ENCODE measurements at places on chromosomes 3 and 15.

GRCh38 chr3:15319575-15319974 is 12.8 kb downstream of the SH3BP5 start:
- no peak for DNase-seq

GRCh38 chr3:171327441-171328174 is 132.6 kb downstream of the TNIK start:
- no peak for DNase-seq

GRCh38 chr3:134840459-134840858 is 45.4 kb downstream of the EPHB1 start:
- no peak for DNase-seq

DNA sequence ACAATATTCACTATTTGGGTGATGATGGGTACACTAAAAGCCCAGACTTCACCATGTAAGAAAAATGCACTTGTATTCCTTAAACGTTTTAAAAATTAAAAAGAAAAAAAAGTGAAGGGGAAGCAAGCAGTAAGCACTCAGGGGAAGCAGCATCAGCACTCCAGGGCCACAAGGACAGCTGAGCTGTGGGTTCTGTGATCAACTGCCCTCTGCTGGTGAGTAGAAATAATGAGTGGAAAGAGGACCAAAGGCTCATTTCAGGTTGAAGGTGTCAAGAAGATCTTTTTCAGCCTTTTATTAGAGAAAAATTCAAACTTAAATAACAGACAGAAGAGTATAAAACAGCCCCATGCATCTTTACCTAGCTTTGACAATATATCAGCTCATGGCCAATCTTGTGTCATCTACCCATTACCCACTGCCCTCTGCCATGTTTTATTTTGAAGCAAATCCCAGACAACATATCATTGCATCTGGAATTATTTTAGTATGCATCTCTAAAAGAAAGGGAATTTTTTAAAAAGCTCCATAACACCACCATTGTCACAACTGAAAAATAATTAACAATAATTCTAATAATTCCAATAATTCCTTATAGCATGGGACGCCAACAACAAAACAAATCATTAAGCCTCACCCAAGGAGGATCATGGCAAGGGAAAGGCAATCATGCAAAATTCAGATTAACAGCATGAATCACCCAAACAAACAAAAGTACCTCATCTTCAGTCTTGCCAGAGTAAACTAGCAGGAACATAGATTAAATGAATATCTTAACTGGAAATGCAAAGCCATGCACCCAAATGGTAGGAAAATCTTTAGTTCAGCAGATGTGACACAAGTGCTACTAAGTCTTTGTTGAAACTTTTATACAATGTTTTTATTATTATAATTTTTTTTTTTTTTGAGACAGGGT is 42.5 kb downstream of the TAMM41 start:
- peak; percentile 7 for DNase-seq

DNA sequence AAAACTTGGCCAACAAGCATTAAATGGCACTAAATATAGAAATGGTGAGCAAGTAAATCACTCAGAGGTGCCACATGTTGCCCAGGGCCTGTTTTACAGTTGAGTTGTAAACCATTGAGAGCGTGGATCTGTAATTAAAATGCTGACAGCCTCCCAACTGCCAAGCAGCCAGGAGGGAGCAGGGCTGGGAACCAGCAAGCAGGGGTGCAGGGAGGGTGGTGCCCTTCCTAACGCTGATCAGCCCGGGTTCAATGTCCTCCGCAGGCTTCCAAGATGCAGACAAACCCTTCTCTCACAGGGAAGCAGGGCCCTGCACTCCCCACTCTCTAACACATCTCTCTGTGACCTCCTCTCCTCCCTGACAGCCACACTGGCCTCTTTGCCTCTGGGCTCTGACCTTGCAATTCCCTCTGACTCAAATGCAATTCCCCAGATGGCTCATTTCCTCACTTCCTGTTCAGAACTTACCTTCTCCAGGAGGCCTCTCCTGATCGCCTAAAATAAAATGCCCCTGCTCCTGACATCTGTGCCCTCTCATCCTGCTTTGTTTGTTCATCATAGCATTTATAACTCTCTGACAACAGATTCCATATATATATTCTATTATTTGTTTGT is 40.0 kb downstream of the WNT7A start:
- DNase-seq, result no peak

- no peak for DNase-seq
Measured at GRCh38 chr15:88003541-88004327, 252.8 kb downstream of the NTRK3 start.

GRCh38 chr3:175274474-175275218 is 415.5 kb downstream of the NAALADL2 start:
- no peak for DNase-seq

DNA sequence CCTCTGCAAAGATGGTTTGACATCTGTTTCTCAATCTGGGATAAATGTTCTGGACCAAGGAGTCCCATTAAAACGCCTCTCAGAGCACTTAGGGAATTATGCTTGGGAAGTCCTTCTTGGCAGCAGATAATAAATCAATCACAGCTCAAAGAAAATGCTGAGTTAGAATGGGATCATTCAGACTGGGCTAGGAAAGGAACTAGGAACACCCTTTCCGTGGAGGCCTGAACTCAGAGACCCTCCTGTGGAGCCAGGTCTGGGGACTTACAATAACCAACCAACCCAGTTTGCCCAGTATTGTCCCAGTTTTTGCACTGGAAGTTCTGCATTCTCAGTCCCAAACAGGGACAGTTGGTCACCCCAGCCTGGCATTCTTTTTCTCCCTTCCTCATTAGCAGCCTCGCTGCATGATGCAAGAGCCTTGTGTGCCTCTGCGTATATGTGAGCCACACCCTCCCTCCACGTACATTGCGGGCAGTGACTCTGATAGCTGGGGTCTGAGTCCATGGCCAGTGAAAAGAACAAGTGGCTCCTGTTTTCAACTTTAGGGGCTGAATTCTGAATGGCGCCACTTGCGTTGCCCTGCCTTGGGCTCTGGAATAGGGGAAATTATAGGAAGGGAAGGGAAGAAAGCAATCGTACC is 88.7 kb downstream of the SEMA5B start:
- no peak for DNase-seq

GRCh38 chr3:142040941-142041491 is 108.3 kb downstream of the TFDP2 start:
- no peak for DNase-seq

DNA sequence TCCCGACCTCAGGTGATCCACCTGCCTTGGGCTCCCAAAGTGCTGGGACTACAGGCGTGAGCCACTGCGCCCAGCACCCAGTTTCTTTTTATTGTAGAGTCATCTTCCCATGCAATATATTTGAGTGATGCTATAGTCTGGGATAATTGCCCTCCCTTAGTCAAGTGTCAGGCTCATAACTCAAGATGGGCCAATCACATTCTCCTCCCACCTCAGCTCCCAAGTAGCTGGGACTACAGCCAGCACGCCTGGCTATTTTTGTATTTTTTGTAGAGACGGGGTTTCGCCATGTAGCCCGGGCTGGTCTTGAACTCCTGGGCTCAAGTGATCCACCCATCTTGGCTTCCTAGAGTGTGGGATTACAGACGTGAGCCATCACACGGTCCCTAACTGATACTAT is 15.2 kb upstream of the PTPN9 start:
- no peak for DNase-seq

DNA sequence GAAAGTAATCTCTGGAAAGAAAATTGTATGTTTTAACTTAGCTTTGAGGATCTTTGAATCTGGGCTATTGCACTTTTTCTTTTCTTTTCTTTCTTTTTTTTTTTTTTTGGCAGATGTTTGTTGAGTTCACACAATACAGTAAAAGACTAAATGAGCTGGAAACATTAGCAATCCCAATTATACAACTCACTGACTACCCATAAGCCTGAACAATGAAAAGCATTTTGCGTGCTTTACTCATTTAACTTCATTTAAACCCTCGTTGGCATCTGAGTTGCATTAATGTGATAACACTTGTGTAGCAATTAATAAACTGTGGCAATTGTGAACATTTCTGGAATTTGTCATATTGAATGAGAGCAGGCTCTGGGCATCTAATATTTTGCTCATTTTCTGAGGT is 269.4 kb upstream of the RBMS3 start:
- no peak for DNase-seq

GRCh38 chr3:171790898-171791691 is 19.2 kb downstream of the PLD1 start:
- no peak for DNase-seq

- no peak for DNase-seq
Measured at GRCh38 chr15:73597036-73597638, 36.1 kb downstream of the NPTN start.

DNA sequence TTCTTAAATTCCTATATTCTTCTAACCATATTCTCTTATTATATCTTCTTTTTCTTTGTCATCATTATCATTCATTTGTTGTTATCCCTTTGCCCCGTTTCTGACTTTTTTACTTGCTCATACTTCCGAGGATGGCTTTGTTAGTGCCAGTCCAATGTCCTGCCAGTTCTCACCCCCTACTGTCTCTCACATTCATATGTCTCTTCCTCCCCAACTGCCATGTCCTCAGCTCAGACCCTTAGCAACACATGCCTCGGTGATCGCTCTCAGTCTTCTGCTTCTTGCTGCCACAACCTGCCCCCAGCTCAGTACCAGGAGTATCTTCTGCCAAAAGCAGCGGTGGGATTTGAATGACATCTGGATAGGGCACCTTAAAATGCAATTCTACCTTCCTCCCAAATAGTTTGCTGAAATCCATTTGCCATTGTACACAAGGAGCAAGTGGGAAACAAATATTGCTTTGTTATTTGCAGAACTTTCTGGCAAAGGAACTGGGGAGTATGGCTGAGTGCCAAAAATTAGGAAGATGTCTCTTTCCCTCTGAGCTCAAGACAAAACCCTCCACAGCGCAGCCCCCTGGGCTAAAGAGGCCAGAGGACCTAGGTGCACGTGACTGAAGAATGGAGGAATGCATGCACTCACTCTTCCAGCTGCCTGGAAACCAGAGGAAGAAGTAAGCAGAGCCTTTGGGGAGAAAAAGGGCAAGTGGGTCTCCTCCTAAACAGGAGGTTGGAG is 57.7 kb upstream of the CTNNB1 start:
- DNase-seq, result no peak

- DNase-seq, result no peak
Measured at GRCh38 chr3:183006396-183007002, 26.2 kb upstream of the DCUN1D1 start.

DNA sequence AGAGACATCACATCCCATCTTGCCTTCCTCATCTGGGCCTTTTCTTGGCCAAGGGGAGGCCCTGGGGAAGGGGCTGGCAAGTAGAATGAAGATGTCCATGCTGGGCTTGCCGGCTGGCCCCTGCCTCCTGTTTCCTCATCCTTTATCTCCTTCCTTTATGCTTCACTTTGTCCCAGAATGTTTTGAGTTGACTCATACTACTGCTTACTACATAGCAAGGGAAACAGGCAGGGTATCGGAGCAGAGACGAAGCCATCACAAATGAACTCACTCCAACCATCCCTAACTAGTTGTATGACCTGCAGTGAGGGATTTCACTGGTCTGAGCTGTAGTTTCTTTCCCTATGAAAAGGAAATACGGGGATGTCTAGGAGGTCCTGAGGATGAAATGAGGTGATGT is 66.0 kb downstream of the CHDH start:
- DNase-seq, result no peak

GRCh38 chr3:188370081-188370830 is 216.3 kb downstream of the LPP start:
- DNase-seq, result no peak

DNA sequence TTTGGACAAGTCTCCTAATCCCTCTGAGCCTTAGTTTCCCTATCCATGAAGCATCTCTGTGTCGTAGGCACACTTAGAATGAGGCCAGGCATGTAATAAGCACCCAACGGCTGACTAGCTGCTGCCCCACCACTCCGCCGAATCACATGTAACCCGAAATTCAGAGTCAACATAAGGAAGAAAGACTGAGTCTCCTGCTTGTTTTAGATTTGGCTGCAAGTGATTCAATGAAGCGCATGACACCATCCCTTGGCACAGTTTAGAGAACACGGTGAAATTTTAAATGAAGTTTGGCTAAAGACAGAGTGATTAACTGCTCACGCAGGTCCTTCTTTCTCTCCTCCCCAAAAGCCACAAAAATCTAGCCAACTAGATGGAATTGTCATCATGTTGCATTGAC is 279.2 kb downstream of the TLE3 start:
- DNase-seq, result no peak

GRCh38 chr3:69511361-69511760 is 125.5 kb upstream of the FRMD4B start:
- DNase-seq, result no peak

DNA sequence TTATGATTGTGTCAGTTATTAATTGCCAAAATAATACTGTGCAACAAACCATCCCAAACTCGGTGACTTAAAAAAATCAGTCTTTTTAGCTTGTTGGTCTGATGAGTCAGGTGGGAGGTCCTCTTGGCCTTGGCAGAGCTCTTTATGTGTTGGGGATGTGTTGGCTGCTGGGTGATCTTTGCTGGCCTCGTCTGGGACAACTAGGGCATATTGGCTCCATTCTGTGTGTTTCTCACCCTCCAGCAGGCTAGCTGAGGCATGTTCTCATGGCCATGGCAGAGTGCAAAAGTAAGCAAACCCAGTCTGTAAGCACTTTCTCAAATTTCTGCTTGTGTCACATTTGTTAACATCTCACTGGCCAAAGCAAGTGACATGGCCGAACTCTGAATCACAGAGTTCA is 251.6 kb downstream of the RPLP1 start:
- DNase-seq, result no peak

DNA sequence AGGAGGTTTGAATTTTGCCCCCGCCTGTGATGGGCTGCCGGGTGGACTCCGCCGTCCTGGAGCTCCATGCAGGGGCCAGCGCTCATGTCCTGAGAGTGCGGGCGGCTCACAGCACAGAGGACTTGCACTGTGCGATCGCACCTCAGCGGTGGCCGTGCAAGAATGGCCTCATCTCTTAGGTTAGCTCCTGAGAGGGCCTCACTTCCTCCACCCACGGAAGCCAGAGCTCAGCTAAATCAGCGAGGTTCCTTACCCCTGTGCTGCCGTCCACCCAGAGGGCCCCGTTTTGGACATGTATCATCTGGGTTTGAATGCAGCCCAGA is 72.0 kb upstream of the PCSK6 start:
- DNase-seq, result no peak

GRCh38 chr15:48596415-48596814 is 49.1 kb downstream of the FBN1 start:
- no peak for DNase-seq

GRCh38 chr15:60821462-60822061 is 342.6 kb upstream of the ICE2 start:
- DNase-seq, result no peak

- DNase-seq, result no peak
Measured at GRCh38 chr15:60079210-60079609, 75.1 kb downstream of the FOXB1 start.

- no peak for DNase-seq
Measured at GRCh38 chr3:83434880-83435587, 1523.8 kb upstream of the CADM2 start.
